ENCODE measurements at places on chromosomes 11 and 22.

- DNase-seq = no peak
Observed at GRCh38 chr11:21806947-21807346, 385.9 kb upstream of the ANO5 start.

- no peak for DNase-seq
Observed at GRCh38 chr11:119488256-119488995, 65.5 kb upstream of the THY1 start.

DNA sequence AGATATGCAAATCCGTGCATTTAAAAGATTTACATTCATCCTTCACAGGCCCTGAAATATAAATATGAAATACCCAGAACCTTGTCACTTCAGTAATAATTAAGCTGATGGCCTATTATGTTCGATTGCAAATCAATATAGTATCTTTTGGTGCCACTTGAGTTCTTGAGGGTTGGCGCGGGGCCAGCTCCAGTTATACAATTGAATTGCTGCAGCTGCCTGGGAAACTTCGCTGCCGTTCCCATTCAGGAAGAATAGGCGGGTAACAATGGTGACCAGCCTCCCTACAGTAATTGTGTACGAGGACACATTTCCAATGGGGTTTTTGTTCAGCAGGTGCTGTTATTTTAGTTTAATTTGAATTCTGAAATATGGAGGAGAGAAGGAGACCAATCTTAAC lies 451.2 kb downstream of the INSC start:
- no peak for DNase-seq

DNA sequence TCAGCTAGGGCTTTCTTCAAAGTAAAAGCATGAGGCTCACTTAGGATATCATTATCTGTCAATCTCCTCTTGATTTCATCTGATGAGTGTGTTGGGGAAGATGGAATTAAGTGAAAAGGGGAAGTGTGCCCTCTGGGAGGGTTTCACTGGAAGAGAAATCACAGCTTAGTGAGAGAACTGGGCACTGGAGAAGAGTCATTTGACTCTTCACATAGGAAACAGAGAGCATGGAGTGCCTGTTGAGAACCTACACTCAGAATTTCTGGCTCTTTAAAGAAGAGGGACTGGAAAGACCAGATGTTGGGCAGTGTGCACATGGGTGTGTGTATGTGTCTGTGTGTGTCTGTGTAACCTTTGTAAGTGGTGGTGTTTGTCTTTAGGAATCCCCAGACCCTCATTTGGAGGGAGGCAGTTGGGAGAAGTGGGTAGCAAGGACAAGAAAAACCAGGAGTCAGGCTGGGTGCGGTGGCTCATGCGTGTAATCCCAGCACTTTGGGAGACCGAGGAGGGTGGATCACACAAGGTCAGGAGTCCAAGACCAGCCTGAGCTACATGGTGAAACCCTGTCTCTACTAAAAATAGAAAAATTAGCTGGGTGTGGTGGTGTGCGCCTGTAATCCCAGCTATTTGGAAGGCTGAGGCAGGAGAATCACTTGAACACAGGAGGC lies 10.0 kb downstream of the STX3 start:
- no peak for DNase-seq

- DNase-seq = no peak
Observed at GRCh38 chr11:66542362-66542761, 3.5 kb downstream of the ZDHHC24 start.

DNA sequence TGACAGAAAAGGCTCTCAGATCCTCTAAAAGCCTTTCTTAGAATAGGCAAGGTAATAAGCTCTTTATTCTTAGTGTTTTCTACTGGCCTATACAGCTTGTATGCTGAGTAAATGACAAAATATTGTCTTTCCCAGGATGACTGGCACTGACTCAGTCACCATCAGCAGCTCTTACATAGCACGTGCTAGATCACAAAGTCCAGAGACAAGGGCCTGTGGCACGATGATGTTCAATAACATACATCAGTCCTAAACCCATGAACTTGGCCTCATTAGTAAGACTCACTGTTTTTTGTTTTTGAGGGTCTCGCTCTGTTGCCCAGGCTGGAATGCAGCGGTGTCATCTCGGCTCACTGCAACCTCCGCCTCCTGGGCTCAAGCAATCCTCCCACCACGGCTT lies 42.7 kb downstream of the CELF1 start:
- no peak for DNase-seq
